Prostate gland (tissue), 2 donors: ENCODE measurements at places on chromosomes 4 and X.

DNA sequence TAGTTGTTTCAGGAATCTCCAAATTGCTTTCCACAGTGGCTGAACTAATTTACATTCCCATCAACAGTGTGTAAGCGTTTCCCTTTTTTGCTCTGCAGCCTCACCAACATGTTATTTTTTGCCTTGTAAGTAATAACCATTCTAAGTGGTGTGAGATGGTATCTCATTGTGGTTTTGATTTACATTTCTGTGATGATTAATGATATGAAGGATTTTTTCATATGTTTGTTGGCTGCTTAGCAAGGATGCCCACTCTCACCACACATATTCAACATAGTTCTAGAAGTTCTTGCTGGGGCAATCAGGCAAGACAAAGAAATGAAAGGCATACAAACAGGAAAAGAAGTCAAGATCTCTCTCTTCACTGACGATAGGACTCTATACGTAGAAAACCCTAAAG lies 472.4 kb downstream of the ZNF674 start:
- no peak for DNase-seq

- DNase-seq: no peak
Observed at GRCh38 chr4:138113819-138114400, 128.2 kb downstream of the SLC7A11 start.

- DNase-seq: no peak
Observed at GRCh38 chrX:134936542-134936941, 54.2 kb upstream of the SMIM10 start.

GRCh38 chr4:67871867-67872266 lies 11.9 kb downstream of the TMPRSS11D start:
- no peak for DNase-seq

- no peak for DNase-seq
Observed at GRCh38 chrX:9341291-9342201, 123.3 kb upstream of the TBL1X start.

DNA sequence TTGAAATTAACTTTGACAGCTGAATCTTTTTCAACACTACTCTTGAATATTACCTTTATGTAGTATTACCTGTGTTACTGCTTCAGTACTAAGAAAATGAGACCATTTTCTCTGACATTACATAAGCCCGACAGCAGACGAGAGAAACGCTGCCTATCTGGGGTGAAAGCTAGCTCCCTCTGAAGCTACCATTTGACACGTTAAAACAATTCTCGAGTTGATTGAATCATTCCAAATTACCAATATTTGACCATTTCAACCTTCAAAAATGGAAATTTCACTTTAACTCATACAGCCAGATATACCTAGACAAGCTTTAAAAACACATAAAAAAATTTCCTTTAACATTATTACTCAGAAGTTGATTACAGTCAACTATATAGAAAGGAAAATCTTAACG lies 836 bp downstream of the GPM6A start:
- DNase-seq: no peak

DNA sequence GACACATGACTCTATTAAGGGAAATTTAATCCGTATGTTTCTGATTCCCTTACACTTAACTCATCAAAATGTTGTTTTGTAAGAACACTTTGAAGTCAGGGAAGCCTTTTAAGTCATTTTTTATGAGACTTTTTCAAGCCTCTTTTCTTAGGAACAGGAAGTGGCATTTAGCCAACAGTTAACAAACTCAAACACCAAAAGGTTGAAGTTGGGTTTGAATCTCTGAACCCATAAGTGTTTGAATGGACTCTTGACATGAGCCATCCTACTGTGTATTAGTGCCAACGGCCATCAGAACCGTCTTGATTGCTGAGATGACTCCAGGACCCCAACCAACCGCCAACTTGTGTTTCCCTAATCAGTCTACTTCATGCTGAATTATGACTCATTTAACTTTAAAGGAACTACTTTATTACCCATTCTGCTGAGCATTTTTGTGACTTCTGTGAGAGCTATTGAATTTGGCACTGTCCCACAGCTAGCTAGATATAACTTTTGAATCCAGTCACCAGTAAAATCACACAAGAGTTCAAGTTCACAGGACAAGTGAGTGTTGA lies 209.1 kb upstream of the FAT1 start:
- DNase-seq: no peak
